ENCODE measurements at places on chromosomes 12 and 14. TPM values are rescaled to one million over a fixed set of nuclear protein-coding genes. Genes with fewer than 3 reads are reported as not detected.
A peak's percentile ranks its signal among the peaks of the same experiment; 100 is the strongest.

Gene TCL1A
- total RNA-seq: 22.5 TPM

Gene POLE
- 50.6 TPM for total RNA-seq

Gene IL26
- not detected for total RNA-seq

Gene ZDHHC22
- total RNA-seq: not detected

Gene SMIM41
- not detected for total RNA-seq

Gene GCN1
- total RNA-seq: 171 TPM

Gene MMP17
- total RNA-seq: 2.7 TPM

Gene LRRC43
- total RNA-seq: 0.44 TPM

Gene ATG101
- total RNA-seq: 25.9 TPM

Gene SMCO3
- not detected for total RNA-seq

Gene GZMH
- total RNA-seq: 4.0 TPM

Gene ALG10
- 11.4 TPM for total RNA-seq

DNA sequence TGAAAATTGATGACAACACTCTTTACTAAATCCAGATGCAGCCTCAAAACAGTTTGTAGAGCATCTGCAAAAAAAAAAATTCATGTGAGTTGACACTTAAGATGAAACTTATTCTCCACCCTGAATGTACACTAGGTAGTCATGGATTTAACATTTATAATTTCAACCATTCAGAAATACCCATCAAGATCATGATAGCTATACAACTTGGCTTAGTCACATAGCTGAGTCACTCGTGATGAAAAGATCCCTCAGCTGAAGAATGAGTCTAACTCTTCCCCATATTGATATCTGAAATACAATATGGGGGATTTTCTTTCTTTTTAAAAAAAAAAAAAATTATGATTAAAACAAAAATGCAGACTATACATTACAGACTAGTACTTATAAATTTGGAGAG lies 104.8 kb upstream of the PLEKHG7 start:
- no peak overlapping the region for H3K4me3 ChIP-seq
- H3K27ac ChIP-seq: no peak overlapping the region
- DNase-seq: no peak
- H3K4me1 ChIP-seq: peaks cover 4% of the 10 kb centered on the region
- H3K27me3 ChIP-seq: no peaks in the 10 kb centered on the region

- H3K4me1 ChIP-seq: peaks cover 37% of the 10 kb centered on the region
- H3K27ac ChIP-seq: no peak overlapping the region
- H3K4me3 ChIP-seq: peak overlapping the region; percentile 34
- H3K27me3 ChIP-seq: peaks cover 2% of the 10 kb centered on the region
- no peaks in the 10 kb centered on the region for H3K36me3 ChIP-seq
Measured at GRCh38 chr14:102923201-102923924, 900 bp downstream of the AMN start.

DNA sequence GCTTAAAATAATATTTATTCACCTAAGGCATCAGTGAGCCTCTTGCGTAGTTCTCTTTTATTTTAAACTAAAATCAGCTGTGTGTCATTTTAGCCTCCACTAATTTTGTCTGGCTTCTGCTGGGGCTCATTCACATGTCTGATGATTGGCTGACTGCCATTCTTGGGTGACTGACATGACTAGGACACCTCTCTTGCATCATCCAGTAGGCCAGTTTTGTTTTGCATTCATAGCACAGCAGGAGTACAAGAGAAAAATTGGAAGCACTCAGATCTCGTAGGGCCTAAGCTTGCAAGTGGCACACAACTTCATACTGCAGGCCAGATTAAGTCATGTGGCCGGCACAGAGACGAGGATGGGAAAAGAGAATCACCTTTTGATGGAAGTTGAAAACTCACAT lies 1226.5 kb downstream of the GALC start:
- H3K27me3 ChIP-seq: no peaks in the 10 kb centered on the region
- no peaks in the 10 kb centered on the region for H3K4me1 ChIP-seq
- no peak overlapping the region for H3K4me3 ChIP-seq
- no peak for DNase-seq
- H3K27ac ChIP-seq: no peak overlapping the region
- no peaks in the 10 kb centered on the region for H3K36me3 ChIP-seq

GRCh38 chr14:101174522-101174838 lies 271.0 kb upstream of the RTL1 start:
- no peaks in the 10 kb centered on the region for H3K27me3 ChIP-seq
- no peak for DNase-seq
- no peaks in the 10 kb centered on the region for H3K36me3 ChIP-seq
- no peak overlapping the region for H3K27ac ChIP-seq
- H3K4me3 ChIP-seq: no peak overlapping the region
- H3K4me1 ChIP-seq: no peaks in the 10 kb centered on the region

GRCh38 chr12:52662093-52662917 lies 10.3 kb upstream of the KRT2 start:
- no peak overlapping the region for H3K4me3 ChIP-seq
- DNase-seq: no peak
- no peak overlapping the region for H3K27ac ChIP-seq
- peaks cover 8% of the 10 kb centered on the region for H3K4me1 ChIP-seq
- H3K27me3 ChIP-seq: no peaks in the 10 kb centered on the region

DNA sequence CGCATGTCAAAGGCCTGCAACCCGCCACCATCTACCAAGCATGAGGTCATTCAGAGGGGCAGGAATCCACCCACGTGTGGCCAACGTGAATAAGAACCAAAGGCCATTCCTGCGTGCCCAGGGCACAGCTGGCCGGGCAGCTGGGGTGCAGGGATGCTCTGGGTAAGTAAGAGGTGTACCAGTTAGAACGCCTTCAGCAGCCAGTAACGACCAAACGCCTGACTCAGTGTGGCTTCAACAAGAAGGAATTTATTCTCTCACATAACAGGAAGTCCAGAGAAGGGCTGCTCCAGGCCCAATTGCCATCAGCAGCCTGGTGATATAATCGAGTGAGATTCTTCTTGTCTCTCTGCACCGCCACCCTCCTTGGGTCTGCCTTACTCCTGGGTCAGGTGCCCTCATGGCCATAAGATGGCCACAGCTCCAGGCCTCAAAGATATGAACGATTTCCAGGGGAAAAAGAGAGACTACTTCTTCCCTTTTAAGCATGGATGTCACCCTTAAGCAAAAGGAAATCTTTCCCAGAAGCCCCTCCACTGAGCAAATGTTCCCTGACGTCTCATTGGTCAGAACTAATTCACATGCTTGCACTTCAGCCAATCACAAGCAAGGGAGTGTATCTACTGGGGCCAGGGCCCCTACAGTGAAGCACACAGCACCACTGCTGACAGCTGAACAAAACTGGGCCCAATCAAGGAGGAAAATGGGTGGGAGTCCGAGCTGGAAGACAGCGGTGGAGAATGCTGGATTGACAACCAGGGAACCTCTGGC lies 7.3 kb downstream of the TTC7B start:
- no peaks in the 10 kb centered on the region for H3K36me3 ChIP-seq
- no peak overlapping the region for H3K4me3 ChIP-seq
- DNase-seq: no peak
- peaks cover 3% of the 10 kb centered on the region for H3K27me3 ChIP-seq

- H3K27ac ChIP-seq: no peak overlapping the region
- no peaks in the 10 kb centered on the region for H3K36me3 ChIP-seq
- DNase-seq: no peak
- peaks cover 3% of the 10 kb centered on the region for H3K4me1 ChIP-seq
- H3K27me3 ChIP-seq: no peaks in the 10 kb centered on the region
Measured at GRCh38 chr12:57868221-57868620, 21.7 kb upstream of the CTDSP2 start.

DNA sequence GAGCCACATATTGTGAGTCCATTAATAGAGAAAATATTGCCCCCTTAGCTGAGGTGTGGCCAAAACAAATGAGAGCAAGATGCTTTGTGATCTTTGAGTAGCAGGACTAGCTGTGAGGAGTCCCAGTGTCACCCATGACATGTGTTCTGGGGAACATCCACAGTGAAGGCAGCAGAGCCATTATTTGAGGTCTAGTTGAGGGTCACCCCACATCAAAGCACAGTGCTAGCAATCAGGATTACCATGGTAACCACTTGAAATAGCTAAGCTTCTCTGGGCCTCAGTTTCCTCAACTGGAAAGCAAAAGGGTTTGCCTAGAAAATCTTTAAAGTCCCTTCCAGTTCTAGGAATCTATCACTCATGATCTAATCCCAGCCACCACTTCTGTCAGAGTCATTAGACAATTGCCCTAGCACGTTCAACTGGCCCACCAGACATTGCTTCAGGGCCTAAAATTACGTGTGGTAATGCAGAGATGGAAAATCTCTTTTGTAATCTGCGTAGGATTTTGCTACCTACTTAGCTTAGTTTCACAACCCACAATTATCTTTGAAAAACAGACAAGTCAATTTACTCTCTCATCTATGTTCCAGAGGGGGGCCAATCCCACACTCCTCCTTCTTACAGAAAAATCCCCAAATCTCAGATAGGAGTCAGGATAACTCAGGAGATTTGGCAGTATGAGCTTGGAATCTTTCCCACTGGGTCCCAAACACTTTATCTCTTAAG lies 251.2 kb upstream of the EGLN3 start:
- H3K36me3 ChIP-seq: no peaks in the 10 kb centered on the region
- H3K4me1 ChIP-seq: no peaks in the 10 kb centered on the region
- H3K27ac ChIP-seq: no peak overlapping the region
- DNase-seq: no peak
- no peak overlapping the region for H3K4me3 ChIP-seq

GRCh38 chr12:13250416-13250815 lies 53.9 kb downstream of the EMP1 start:
- H3K36me3 ChIP-seq: no peaks in the 10 kb centered on the region
- H3K27ac ChIP-seq: no peak overlapping the region
- no peak overlapping the region for H3K4me3 ChIP-seq
- DNase-seq: no peak

DNA sequence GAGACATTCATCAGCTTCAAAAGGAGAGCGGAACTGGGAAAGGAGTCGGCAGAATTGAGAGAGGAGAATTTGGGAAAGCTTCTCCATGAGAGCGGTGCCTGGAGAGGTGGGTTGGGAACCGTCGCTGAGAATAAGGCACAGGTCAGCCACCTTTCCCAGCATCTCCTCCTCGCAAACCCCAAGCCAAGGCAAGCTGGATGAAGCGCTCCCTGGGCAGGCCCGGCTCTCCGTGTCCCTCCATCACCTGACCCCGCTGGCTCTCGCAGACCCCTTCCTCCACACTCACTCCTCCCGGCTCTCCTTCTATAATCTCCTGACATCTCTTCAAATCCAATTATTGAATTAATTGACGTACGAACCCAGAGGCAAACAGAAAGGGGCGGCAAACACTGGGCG lies 18.9 kb upstream of the ATP5MC2 start:
- H3K4me3 ChIP-seq: peak overlapping the region; percentile 15
- peaks cover 29% of the 10 kb centered on the region for H3K4me1 ChIP-seq
- H3K27me3 ChIP-seq: peaks cover 30% of the 10 kb centered on the region
- no peaks in the 10 kb centered on the region for H3K36me3 ChIP-seq
- DNase-seq: no peak

DNA sequence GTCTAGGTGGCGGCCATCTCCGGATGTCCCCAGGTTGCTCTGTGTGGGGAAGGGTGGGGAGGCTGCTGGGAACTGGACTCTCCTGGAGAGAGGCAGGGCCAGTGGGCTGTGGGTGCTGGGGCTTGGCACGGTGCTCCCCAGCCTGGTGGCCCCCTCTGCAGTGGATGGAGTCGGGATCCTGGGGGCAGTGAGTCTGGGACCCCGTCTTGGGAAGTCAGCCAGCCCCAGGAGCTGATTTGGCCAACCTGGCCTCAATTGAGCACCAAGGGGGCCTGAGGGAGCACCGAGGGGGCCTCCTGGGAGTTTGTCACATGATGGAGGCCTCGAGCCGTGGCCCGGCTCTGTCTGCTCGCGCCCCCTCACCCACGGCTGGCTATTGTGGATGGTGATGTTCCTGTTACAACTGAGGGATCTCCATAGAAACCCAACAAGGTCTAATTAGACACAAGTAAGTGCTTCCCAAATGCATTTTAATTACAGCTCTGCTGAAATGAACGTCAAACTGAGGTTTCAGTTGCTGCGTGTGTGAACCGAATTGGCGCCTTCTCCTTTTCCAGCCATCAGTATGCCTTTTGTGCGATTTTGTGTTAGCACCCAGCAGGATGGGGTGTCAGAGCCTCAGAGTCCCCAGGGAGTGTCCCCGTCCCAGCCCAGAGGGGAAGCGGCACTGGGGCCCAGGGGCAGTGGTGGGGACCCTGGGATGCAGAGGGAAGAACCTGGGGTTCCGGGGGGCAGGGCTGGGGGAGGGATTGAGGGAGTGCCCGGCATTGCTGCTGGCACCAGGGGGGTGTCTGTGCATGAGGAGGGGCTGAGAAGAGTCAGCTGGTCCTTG lies 71.8 kb downstream of the KIF26A start:
- H3K36me3 ChIP-seq: no peaks in the 10 kb centered on the region
- no peak overlapping the region for H3K27ac ChIP-seq
- no peaks in the 10 kb centered on the region for H3K4me1 ChIP-seq

- no peaks in the 10 kb centered on the region for H3K27me3 ChIP-seq
- no peaks in the 10 kb centered on the region for H3K4me1 ChIP-seq
- no peak for DNase-seq
- H3K36me3 ChIP-seq: no peaks in the 10 kb centered on the region
Measured at GRCh38 chr12:42056130-42056529, 88.5 kb downstream of the GXYLT1 start.

- no peak overlapping the region for H3K4me3 ChIP-seq
- H3K4me1 ChIP-seq: peaks cover 64% of the 10 kb centered on the region
- peaks cover 5% of the 10 kb centered on the region for H3K36me3 ChIP-seq
- DNase-seq: no peak
Measured at GRCh38 chr14:91223028-91223783, 21.3 kb downstream of the GPR68 start.

- no peak for DNase-seq
- no peaks in the 10 kb centered on the region for H3K36me3 ChIP-seq
- no peaks in the 10 kb centered on the region for H3K4me1 ChIP-seq
- no peak overlapping the region for H3K4me3 ChIP-seq
- no peak overlapping the region for H3K27ac ChIP-seq
Measured at GRCh38 chr12:117792471-117792870, 176.3 kb downstream of the KSR2 start.

Measured in T-cell (primary cell).